ENCODE measurements at places on chromosomes 1 and 21. TPM values are rescaled to one million over a fixed set of nuclear protein-coding genes. Genes with fewer than 3 reads are reported as not detected.

GRCh38 chr21:45316871-45317397 is 29.2 kb upstream of the POFUT2 start:
- DNase-seq: no peak

DNA sequence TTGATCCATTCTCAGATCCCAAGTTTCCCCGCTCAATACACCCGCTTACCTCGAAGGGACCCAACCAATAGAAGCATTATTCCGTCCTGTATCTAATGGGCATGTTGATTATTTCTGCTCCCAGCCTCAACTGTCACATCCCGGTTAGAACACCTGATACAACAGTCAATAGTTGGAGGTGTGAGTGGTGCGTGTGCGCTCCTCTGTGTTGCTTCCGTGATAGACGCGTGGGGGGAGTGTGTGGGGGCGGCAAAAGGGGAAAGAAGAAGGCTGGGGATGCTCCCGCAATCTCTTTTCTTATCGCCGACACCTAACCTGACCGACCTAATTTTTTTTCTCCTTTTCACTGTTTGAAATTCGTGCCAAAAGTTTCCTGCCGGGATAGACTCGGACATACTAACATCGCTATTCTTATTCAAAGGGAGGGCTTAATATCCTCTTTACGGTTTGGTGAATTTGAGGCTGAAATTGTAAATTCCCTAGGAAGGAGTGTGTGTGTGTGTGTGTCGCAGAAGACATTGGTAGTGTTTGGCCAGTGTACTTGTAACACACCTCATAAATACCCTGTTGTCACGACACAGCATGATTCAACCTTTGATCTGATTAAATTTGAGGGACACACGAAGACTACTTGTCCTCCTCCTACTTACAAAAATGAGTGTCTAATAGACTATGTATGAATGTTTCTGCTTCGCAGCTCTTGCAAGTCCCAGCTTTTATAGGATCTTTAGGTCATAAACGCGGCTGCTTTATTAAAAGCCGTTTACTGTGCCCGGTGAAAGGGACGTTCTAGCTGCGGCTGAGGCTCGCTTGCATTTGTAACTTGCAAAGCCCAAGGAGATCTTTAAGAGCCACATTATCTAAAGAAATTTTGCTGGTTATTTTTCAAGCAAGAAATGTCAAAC is 1.5 kb upstream of the PROX1 start:
- DNase-seq: no peak

GRCh38 chr1:70168283-70168682 is 37.1 kb downstream of the LRRC40 start:
- DNase-seq: no peak

DNA sequence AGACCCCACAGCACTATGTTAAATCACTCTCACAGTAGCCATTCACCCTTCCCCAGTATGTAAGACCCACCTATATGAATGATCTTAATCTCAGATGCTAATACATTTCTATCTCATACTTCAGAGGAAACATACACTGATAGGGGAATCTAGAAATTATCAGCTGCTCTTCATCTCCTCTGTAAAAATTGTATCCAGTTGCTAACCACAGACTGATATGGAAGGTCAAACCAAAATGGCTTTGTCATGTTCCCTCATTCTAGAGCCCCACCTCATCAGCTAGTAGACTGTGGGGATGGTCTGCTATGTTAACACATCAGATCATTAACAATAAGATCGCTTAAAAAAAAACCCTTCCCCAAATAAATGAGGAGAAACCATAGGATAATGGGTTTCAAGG is 71.7 kb downstream of the UBR4 start:
- no peak for DNase-seq

Gene OR10J1
- not detected for polyA plus RNA-seq

Gene TCHH
- 0.07 TPM for polyA plus RNA-seq

Gene TDRD5
- 3.5 TPM for polyA plus RNA-seq

Measured in left renal pelvis (tissue), 4 donors.